AG10803 (cell line): ENCODE measurements at places on chromosomes 7 and 10.

GRCh38 chr7:47565640-47566250, 16.2 kb downstream of the TNS3 start:
- DNase-seq: no peak

DNA sequence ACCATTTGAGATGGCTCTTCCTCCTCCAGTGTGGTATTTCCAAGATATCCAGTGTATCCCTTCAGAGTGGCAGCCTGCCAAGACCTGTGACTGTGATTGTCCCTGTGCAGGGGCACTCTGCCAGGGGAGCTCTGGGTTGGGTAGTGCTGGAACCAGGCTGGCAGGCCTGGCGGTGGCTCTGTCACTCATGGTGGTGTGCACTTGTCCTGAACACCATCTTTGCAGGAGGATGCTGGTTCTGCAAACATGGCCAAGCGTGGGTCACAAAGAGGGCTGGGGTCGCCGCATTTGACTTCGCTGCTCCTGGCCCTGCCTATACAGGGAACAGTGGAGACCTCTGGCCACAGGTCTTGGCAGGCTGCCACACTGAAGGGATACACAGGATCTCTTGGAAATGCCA, 205.2 kb downstream of the PRPF18 start:
- no peak for DNase-seq

- no peak for DNase-seq
Measured at GRCh38 chr10:75664968-75665367, 233.5 kb downstream of the LRMDA start.

DNA sequence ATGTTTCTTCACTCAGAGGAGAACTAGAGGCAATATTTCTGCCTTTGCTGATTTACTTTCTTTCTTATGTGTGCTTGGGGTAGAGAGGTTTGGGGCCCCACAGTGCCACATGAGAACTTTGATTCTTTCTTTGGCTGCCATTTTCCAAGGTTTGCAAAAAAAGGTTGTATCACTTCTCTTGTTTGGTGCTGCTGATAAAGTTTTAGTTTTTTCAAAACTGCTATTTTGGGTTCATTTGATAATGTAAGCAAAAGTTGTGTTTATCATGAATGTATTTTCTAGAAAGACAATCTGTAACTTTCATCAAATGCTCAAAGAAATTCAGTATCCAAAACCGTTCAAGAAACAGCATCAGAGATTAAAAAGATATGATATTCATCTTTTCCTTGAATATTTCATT, 30.6 kb upstream of the PARP12 start:
- no peak for DNase-seq

DNA sequence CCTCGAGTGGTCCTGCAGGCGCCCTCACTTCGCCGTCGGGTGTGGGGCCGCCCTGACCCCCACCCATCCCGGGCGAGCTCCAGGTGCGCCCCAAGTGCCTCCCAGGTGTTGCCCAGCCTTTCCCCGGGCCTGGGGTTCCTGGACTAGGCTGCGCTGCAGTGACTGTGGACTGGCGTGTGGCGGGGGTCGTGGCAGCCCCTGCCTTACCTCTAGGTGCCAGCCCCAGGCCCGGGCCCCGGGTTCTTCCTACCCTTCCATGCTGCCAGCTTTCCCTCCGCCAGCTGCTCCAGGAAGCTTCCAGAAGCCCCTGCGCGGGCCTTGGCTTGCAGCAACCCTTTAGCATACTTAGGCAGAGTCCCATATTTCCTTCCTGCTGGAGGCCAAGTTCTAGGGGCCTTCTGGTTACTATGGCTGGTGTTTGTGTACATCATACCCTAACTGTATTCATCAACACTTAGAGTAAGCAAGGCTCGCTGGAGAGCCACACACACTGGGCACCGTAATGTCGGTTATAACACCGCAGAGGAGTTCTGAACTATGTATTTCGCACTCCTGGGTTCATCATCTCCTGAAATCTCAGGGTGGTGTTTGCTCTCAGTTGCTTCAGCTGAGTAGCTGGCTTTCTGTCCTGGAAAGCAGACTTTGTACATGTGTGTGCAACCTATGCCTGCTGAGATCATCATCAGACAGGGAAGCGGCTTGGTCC, 471 bp downstream of the MGMT start:
- DNase-seq: peak; percentile 29

- no peak for DNase-seq
Measured at GRCh38 chr7:16991551-16991950, 109.8 kb upstream of the AGR3 start.

- DNase-seq: peak; percentile 11
Measured at GRCh38 chr7:29274146-29275017, 79.8 kb downstream of the CHN2 start.

- DNase-seq: no peak
Measured at GRCh38 chr7:122552769-122553168, 146.1 kb downstream of the RNF133 start.

DNA sequence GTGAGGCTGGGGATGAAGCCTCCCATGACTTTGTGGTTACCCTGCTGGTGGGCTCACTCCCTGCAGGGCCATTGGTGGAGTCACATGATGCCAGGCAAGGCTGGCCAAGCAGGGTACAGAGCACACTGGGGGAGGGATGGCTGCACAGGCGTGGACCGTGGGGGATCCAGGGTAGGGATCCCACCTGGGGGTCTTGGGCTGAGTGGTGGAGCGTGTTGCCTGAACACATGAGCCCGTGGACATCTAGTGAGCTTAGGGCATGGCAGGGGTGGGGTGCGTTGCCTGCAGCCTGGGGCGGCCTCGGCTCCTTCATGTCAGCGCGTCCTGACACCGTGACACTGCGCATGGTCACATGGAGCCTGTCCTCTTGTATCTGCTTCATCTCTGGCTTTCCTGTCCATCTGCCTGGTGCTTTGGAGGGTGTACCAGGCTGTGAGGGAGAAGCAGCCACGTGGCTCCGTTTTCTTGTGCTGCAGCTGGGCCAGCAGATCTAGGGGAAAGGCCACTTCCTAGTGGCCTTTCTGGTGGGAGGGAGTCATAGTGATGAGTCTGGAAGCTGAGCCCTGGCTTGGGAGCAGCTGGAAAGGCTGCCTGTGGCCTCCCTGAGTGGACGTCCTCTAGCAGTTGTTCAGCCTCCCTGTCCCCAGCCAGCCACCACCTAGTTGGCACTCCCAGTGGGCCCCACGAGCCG, 96.2 kb downstream of the LHPP start:
- DNase-seq: no peak

DNA sequence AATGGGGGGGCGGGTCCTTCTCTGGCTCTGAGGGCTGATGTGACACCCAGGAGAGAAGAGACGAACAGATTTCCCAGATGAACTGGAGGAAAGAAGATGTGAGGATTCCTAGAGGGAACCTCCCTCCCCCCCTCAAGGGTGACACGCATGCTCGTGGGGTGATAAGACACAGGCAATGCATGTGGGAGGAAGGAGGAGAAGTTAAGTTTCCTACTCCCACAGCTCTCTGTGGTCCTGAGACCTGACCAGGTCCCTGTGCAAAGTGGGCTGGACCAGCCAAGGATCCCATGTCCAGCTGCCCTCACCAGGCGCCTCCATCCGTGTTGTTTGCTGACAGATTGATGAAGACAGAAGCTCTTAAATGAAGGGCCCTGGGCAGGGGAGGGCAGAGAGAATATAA, 112.6 kb downstream of the SH3PXD2A start:
- DNase-seq: no peak

GRCh38 chr7:23062452-23062851, 43.1 kb upstream of the KLHL7 start:
- DNase-seq: no peak

- DNase-seq: no peak
Measured at GRCh38 chr7:36650766-36651312, 73.5 kb downstream of the AOAH start.

GRCh38 chr7:30567081-30567480, 27.6 kb upstream of the GARS1 start:
- DNase-seq: no peak

GRCh38 chr7:151632750-151633515, 113.2 kb upstream of the RHEB start:
- DNase-seq: peak; percentile 56

- DNase-seq: no peak
Measured at GRCh38 chr10:123421461-123421860, 244.7 kb upstream of the GPR26 start.

- peak; percentile 60 for DNase-seq
Measured at GRCh38 chr7:73718905-73719805, at the start of gene STX1A. Gene STX1A (minus strand): TSS chr7:73719669. CDS start chr7:73719631, 38 bp downstream.

DNA sequence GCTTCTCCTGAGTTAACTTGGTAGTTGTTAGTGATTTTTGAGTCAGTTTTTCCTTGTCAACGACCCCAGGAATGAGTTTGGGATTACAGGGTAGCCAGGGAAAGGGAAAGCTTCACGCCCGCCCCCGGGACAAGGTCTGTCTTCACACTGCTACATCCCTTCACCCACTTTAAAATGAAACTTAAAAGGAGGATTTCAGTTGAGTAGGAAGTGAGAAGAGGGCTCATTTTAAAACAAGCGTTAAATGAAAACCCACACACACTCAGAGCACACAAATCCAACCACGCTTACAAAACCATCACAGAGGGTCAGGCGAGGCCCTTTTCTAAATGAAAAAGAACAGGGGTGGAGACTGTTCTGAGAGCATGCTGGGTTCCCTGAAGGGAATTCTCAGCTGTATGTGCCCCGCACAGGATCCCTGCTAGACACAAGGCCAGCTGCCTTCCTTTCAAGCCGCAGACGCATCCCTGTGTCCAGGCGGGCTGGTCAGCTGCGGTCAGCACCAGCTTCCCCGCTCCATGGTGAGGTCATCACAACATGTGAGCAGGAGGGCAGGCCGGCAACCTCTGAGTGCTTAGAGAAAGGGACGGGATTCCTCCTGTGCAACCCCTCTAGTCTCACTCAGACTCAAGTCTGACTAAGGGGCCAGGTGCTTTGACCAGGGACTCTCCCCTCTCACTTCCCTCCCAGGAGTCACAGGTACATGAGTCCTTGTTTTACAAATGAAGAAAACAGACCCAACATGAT, 111.8 kb downstream of the EGFR start:
- peak; percentile 84 for DNase-seq

DNA sequence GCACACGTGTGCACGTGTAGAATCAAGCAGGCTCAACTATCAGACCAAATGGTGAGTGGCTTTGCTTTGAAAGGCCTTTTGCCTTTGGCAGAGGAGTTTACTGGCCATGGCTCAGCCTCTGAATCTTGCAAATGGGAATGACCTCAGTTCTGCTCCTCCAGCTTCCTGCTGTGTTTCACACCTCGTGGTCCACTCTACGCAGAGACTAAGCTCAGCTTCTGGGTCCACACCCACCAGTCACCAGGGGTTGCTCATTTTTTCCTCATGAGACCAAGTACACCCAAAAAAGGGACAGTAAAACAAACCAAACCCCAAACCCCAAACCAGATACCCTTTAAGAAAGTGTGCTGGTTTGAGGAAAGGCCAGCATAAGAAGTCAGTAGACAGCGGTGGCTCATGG, 236.4 kb downstream of the DNAJB6 start:
- no peak for DNase-seq

- DNase-seq: peak; percentile 40
Measured at GRCh38 chr10:52517012-52517411, 202.9 kb downstream of the DKK1 start.

- no peak for DNase-seq
Measured at GRCh38 chr7:30657131-30657530, 25.1 kb downstream of the CRHR2 start.

- DNase-seq: no peak
Measured at GRCh38 chr10:124126983-124127385, 33.6 kb upstream of the CHST15 start.

GRCh38 chr10:88114368-88114767, 250.9 kb downstream of the PTEN start:
- no peak for DNase-seq

- DNase-seq: peak; percentile 75
Measured at GRCh38 chr7:134174795-134175261, 47.7 kb downstream of the LRGUK start.

DNA sequence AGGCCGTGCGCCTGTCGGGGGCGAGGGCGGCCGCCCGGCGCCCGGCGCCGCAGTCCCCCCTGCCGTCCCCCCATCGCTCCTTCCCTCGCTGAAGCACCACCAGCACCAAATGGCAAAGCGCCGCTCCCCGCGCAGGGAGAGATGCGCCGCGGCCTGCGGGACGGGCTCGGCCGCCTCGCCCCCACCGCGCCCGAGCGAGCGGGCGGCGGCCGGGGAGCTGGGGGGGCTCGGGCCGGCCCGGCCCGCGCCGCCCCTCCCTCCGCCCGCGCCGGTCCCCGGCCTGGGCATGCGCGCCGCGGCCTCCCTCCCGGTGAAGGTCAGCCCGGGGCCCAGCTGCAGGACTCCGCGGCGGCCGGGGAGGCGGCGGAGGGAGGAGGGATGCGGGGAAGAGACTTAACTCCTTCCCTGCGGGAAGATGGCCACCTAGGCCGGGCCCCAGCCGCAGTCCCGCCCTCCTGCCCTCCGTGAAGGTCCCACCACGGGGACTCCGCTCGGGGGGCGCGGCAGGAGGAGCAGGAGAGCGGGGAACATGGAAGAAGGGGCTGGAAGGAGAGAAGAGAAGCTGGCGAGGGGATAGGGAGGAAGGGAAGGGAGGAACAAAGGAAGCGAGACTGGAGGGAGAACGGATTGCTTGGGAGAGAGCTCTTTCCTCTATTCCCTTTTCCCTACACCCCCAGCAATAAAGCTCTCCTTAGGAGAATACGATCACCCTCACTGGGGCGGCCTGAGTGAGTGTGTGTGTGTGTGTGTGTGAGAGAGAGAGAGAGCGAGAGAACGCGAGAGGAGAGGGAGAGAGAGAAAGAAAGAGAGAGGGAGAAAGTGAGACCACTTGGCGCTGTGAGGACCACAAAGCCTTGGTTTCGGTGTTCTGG, 3.4 kb upstream of the SMARCD3 start:
- peak; percentile 78 for DNase-seq

GRCh38 chr7:12706900-12707536, 19.6 kb downstream of the ARL4A start:
- peak; percentile 41 for DNase-seq

DNA sequence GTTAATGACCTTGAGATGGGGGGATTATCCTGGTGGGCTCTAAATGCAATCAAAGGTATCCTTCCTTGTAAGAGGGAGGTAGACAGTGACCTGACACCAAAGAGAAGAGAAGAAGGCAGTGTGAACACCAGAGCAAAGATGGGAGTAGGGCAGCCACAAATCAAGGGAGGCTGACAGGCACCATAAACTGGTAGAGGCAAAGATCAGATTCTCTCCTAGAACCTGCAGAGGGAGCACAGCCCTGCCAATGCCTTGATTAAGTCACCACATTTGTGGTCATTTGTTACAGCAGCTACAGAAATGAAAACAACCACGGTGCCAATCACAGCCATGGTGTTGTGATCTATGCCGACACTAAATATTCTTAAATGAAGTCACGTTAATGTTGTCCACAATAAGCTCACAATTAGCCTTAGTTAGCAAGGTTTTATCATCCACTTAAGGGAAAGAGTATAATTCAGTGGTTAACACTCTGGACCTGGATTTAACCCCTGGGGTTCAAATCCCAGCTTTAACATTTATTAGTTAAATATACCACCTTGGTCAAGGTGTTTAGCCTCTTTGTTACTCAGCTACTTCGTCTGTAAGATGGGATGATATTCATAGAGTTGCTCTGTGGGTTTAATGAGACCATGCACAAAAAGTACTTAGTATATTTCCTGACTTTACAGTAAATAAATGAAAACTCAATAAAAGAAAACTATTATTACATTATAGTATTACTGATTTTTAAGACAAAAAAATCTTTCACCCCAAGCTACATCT, 70.8 kb downstream of the SGMS1 start:
- peak; percentile 51 for DNase-seq
